ENCODE measurements at places on chromosomes 11 and 22.

DNA sequence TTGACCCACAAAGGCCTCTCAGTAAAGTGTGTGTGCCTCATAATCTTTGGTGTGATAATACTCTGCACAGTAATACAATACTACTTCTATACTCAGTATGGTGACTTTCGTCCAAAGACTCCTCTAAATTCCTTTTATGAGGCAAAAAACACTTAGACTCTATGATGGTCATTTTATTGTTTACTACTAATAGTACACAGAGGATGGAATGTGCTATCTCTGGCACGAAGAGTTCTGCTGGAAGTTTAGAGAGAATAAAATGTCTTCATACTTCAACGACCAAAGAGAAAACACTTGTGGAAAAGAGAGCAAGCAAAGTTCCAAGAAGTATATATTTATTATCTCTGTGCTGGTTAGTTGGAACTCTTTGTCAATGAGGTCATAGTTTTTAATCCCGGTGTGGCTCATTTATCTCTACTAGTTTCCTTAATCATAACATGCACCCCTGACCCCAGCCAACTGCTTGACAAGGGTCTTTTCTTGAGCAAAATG lies 7.5 kb upstream of the CSTF3 start:
- no peak for DNase-seq

- no peak for DNase-seq
Observed at GRCh38 chr11:103987629-103988594, 48.5 kb upstream of the DDI1 start.

DNA sequence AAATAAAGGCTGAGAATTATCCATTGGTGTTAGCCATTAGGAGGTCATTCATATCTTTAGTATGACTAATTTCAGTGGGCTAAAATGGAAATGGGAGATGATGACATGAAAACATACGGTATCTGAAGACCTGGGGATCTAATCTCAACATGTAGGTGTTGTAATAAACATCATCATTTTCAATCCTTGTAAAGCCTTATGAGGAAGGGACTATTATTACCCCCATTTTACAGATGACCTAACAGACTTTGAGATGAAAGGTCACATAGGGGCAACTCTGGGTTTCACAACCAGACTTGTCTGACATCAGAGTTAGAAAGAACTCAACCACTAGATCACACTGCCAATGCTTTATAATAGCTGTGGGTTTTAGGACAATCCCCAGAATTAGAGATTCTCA lies 34.8 kb upstream of the TMEM135 start:
- no peak for DNase-seq

DNA sequence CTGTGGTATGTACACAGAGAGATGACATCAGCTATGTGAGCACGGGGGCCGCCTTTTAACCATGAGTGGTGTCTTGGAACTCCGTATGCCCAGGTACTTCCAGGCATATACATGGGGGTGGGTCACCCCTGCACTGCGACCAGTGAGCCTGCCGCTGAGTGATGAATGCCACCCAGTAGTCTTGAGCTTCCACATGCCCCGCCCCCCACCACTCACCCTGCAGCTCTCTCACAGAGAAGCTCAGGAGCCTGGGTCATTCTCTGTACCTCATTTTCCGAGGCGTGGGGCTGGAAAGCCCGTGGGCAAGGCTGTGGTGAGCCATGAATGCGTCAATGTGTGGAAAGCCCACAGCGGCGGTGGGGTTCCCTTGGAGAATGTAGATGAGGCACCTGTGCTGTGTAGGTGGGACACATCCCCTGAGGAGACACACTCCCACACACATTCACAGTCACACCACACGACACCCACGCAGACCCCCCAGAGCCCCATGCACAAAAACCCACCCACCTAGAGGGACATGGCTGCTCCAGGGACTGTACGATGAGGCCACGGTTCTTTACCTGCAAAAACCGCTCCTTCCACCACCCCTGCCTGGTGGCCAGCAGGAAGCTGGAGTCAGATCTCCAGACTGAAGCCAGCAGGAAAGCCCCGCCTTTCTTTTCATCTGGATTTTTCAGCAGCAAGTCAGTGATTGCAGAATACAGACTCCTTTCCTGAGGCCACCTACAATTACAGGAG lies 67.6 kb downstream of the PIWIL3 start:
- DNase-seq: no peak

DNA sequence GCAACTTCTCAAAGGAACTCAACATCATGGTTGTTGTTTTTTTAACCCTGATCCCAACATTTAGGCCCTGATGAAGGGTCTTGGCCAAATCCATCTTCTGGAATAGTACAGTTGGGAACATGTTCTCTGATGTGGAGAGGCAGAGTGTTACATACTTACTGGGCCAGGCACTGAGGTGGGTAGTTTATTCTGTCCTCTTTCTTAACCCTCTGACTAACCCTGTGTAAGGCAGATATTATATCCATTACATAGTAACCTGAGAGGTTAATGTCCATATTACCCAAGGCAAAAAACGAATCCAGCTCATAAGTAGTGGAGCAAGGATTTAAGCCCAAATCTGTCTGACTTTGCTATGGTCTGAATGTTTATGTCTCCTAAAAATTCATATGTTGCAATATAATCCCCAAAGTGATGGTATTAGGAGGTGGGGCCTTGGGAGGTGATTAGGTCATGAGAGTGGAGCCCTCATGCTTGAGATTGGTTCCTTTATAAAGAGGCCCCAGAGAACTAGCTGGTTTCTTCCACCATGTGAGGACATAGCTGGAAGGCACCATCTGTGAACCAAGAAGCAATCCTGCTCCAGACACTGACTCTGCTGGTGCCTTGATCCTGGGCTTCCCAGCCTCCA lies 16.3 kb downstream of the PPFIBP2 start:
- no peak for DNase-seq

GRCh38 chr11:130646881-130647280 lies 198.4 kb downstream of the ADAMTS15 start:
- DNase-seq: no peak

DNA sequence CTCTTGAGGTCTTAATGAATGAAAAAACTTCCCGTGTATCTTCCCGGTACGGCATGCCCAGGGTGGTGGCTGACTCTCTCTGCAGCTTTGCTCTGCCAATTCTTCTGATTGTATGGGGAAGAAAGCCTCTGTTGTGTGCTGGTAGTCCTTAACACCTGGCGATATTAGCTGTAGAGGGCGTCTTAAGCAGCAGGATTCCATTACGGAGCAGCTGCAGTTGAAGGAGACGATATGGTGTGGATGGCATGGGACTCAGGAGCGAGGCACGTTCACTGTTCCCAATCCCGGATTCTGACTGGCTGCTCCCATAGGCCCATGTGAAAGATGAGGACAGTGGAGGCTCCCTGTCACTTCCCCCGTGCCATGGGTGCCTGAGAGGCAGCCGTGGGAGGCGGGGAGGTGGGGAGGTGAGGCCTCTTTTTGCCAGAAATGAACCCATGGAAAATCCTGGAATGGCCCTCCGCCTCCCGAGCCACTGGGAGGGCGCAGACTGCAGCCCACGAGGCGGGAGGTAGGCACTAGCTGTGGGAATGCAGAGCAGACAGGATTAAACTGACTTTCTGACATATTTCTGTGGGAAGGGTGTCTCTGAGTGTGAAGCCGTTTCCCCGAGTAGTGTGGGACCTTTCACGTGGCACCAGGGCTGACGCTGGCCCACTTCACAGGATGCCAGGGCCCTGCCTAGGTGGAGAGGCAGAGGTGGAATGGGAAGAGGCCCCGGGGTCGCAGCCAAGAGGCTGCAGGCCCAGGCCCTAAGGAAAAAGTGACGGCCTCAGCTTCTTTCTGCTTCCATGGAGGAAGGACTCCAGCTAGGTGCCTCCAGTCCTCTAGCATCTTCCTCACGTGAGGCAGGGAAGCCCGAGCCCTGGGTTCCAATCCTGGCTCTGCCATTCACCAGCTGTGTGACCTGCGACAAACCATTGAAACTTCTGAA lies 121.4 kb upstream of the CD82 start:
- no peak for DNase-seq

- DNase-seq: no peak
Observed at GRCh38 chr11:73281201-73281741, 9.1 kb downstream of the P2RY6 start.

DNA sequence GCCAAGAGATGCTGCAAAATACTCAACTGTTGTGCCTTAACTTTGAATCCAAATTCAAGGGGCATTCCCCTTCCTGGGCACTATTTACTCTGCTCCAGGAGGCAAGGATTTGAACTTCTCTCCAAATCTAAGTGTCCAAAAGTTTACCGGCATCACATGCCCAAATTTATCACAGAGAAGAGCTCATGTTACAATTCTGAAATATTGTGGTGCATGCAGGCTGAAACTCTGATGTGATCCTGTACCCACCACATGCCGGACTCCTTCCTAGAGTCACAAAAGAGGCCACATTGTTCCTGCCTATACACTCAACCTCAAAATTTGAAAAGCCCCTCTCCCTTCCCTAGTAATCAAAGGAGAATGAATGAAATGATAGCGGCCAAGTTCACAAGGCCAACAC lies 1.3 kb downstream of the TRAF6 start:
- DNase-seq: no peak

GRCh38 chr22:24803064-24803542 lies 2.9 kb upstream of the SGSM1 start:
- DNase-seq: no peak

- DNase-seq: no peak
Observed at GRCh38 chr11:116733043-116733755, 39.6 kb downstream of the BUD13 start.

DNA sequence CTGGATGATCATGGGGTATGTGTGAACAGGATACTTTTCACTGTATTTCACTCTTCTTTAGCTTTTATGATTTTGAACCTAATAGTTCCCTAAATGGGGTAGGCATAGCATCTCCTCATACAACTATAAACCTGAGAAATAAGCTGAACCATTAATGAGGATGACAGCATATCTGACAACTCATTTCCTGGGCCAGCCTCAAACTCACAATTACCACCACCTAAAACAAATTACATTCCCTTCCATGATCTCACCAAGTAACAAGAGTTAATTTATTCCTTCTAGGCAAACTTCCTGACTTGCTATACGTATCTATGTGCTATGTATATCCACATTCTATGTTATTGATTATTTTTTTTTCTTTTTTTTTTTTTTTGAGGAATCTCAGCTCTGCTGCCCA lies 23.0 kb downstream of the SIK3 start:
- no peak for DNase-seq

DNA sequence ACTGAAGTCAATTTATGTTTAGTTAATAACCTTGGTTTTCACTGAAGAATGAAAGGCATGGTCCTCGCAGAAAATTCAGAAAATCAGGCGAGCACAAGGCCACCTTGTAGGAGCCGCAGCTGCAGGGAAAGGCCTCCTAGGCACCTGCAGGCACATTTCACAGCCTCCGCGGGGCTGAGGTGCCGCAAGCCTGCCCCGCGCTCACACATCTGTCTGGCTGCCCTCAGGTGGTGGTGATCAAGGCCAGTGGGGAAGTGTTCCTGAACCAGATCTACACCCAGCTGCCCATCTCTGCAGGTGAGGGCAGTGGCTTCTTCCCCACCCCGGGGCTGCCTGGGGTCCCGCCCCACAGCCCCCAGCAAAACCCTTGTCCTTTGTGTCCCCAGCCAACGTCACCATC lies 10.5 kb downstream of the MUC5AC start:
- no peak for DNase-seq

DNA sequence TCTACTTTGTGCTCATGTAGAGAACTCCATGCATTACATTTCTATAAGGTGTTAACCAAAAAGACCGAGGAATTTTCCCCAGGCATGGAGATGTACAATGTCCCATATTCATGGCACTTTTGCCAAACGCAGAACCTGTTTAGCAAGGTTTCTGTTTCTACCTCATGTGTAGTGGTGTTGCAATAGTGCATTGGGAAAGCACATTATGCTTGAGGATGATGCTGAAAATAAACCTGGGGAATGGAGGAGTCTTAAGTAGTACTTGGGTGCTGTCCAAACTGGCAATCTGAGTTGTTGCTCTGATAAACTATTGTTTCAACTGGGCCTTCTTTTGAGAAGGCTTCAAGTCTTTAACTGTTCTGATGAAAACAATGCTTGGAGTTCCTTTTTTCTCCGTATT lies 11.5 kb upstream of the MUC15 start:
- DNase-seq: no peak

- no peak for DNase-seq
Observed at GRCh38 chr11:95444309-95445241, 213.6 kb upstream of the SESN3 start.

DNA sequence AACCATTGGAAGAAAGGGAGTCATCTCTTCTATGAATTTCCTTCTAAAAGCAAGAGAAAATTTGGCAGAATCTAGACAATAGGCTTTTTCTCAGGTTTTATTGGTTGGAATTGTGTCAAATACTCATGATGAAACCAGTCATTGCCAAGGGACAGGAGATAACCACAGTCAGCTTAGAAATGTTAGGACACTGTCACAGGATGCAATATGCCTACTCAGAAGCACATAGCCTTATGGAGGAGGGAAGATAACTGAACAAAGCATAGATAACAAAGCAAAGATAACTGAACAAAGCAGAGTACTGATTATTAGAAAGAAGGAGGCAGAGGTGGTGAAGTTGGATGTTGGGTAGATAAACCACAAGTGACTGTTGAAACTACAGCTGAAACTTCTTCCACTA lies 303.5 kb upstream of the PDGFD start:
- DNase-seq: no peak

- DNase-seq: no peak
Observed at GRCh38 chr11:66710384-66710930, 18.6 kb downstream of the SPTBN2 start.

GRCh38 chr11:134712228-134713145 lies 300.4 kb upstream of the B3GAT1 start:
- no peak for DNase-seq

DNA sequence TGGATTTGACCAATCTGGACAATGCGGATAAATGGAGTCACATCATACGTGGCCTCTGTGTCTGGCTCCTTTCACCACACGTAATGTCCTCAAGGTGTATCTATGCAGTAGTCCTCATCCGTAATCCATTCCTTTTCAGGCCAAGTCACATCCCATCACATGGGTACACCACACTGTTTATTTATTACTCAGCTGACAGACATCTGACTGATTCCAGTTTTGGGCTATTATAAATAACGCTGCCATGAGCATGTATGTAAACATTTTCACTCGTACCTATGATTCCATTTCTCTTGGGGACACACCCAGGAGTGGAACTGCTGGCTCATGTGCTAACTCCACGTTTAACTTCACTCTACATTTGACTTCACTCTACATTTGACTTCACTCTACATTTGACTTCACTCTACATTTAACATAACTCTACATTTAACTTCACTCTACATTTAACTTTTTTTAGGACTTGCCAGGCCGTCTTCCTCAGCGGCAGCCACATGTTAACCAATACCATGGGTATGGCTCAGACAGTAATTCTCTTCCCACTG lies 52.1 kb downstream of the SHANK2 start:
- no peak for DNase-seq

DNA sequence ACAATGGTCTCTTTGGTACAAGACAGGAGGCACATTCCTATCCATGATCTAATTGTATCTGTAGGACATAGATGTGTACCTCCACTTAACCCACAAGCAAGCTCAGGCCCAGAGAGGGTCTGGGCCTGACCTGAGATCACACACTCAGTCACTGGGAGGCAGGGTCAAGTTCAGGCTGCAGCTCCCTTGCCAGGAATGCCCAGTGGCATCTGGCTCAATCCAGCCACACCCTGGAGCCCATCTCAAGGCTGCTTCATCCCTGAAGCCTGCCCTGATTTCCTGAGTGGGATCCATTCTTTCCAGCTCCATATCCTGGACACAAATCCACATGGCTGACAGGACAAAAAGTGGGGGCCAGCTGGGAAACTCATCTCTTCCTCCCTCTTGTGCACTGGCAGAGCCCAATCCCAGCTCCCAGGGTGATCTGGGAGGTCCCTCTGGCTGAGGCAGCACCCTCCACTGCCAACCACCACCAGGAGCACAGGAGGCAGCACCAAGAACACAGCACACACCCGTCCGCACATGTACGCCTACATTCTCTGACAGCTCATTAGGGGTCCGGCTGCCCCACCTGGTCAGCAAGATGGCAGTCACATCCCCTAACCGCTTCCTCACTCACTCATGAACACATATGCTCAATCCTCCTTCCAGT lies 39.2 kb upstream of the KLHL35 start:
- no peak for DNase-seq
